Breast epithelium (tissue), 4 donors: ENCODE measurements at places on chromosomes 4 and X.

GRCh38 chrX:68685685-68686084 is 38.2 kb downstream of the STARD8 start:
- no peak for DNase-seq

DNA sequence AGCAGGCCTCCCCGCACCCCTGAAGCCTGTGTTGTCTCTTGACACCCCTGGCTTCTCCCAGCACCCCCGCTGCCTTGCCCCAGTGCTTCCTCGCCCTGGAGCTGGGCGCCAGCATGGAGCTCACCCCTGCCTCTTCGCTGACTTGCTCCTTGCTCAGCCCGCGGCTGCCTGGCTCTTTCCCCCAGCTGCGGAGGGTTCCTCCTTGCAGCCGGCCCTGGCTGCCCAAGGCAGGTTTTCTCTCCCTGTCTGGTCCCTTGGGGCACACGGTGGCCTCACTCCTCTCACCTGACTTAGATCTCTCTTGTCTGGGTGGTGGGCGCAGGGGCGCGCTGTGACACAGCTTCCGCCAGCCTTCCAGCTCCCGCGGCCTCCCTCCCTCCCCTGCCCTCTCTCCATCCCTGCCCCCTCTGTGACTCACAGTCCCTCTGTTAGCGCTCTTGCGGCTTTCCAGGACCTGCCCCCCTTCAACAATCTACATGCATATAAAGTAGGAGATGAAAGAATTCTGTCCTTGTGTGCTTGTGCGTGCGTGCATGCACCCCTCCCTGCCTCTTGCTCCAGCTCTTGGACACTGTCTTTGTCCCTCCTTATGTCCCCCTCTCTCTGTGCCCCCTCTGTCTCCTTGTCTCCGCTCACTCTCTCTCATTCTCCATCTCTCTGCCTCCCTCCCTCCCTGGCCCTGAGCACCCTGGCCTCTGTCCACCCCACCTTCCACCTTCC is 2.2 kb downstream of the PLXNB3 start:
- DNase-seq: no peak

GRCh38 chr4:70360460-70360859 is at the start of gene SMR3A:
SMR3A (plus strand) TSS chr4:70360760; CDS start chr4:70362116, 1,356 bp downstream.
- no peak for DNase-seq

GRCh38 chr4:101777431-101777830 is 13.1 kb upstream of the BANK1 start:
- no peak for DNase-seq

DNA sequence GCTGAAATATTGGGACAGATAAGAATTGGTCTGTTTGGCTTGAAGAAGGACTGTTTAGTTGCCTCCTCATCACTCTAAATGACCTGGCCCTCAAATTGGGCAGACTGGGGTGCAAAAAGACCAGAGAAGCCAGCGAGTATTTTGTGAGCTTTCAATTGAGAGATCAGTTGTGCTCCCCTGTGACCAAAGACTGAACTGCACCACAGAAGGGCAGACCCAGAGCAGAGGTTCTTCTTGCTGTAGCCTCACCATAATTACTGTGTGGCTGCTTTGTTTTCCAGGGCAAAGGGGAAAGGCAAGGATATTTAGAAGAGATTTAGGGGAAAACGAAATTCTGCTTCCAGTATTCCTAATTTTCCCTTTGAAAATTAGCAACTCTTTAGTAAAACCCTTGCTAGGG is 104.0 kb upstream of the MBNL3 start:
- DNase-seq: no peak

- DNase-seq: no peak
Observed at GRCh38 chr4:23268072-23268771, 575.5 kb downstream of the GBA3 start.

DNA sequence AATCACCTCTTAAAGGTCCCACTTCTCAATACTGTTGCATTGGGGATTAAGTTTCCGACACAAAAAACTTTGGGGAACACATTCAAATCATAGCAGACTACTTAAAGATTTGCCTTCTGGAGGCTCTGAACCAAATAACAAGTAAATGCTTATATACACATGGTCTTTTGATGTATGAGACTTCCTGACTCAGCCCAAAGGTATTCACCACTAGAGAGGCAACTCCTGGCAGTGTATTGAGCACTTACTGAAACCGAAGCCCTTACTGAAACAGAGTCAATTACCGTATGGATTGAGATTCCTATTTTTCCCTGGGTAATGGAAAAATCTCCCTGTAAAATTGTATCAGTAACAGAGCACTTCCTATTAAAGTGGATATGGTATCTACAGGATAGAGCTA is 45.4 kb downstream of the ZCCHC13 start:
- no peak for DNase-seq

- no peak for DNase-seq
Observed at GRCh38 chr4:3108211-3108610, 33.7 kb downstream of the HTT start.

GRCh38 chr4:5823542-5824211 is 69.2 kb downstream of the CRMP1 start:
- DNase-seq: no peak

DNA sequence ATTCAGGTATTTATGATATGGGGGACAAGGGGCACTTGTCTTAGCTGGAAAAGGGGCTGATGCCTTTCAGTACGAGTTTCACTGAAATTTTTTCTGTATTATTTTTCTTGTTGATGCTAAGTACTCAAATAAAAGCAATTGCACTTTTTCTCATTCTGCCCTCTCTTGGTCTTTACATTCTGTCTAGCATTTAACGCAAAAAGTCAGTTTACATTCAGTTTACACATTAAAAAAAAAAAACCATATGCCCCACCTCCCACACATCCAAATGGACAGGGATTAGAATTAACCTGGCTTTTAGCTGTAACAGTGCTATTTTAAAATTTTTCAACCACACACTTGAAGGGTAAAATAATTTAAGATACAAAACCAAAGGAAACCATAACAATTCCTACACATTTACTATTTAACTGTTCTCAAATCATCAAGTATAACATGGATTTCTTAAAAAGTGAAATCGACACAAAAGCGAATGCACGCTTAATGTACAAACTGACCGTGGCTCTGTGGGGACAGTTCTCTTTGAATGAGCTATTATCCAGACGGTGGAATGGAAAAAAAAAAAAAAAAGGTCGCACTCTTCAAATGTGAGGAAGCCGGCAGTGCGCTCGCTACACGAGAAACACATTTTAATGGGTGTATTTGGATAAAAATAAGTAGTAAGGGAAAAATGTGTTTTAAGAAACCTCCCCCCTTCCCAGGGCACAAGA is 1.4 kb downstream of the AMMECR1 start:
- DNase-seq: no peak

DNA sequence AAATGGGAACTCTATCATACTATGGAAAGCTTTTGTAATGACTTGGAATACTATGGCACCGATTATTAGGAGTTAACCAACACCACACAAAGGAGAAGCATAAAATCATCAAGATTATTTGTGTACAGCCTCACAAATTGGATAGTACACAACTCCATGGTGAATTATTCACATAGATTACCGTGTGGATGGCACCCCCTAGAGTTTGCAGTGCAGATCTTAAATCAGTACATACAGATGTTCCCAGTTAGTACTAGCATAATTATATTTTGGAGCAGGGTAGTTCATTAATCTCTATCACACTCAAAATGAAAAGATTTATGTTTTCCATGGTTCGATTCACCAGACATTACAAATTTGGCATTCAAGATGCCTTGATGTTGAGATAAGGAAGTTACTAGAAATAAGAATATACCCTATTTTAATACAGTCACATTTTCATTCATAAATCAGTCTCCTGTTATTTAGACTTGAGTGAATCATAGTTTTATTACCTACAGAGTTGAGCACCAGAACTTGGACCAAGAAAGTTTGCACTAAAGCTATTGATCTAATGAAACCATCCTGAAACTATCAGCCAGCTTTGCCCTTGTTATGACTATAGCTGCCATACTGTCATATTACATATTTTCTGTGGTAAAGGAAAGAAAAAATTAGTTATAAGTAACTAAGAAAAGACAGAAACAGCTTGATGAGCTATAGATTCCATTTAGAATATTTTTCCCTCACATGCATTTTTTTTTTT is 531.8 kb downstream of the GLUD2 start:
- no peak for DNase-seq

DNA sequence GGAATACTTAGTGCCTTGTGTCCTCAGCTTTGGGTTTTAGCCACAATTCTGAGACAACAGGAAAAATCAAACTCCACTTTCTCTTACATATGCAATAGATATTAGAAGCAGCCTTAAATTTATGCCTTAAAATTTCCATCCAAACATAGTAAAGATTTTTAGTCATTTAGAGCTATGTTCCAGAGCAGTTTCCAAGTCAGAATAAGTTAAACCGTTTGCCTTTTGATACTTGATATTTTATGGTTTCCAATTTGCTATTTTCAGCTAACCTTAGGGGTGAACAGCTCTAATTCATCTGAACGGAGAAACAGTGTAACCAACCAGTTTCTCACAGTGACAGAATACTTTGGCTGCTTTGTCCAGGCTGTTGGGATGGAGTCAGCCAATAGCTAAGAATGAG is 125.8 kb upstream of the RXFP1 start:
- no peak for DNase-seq

DNA sequence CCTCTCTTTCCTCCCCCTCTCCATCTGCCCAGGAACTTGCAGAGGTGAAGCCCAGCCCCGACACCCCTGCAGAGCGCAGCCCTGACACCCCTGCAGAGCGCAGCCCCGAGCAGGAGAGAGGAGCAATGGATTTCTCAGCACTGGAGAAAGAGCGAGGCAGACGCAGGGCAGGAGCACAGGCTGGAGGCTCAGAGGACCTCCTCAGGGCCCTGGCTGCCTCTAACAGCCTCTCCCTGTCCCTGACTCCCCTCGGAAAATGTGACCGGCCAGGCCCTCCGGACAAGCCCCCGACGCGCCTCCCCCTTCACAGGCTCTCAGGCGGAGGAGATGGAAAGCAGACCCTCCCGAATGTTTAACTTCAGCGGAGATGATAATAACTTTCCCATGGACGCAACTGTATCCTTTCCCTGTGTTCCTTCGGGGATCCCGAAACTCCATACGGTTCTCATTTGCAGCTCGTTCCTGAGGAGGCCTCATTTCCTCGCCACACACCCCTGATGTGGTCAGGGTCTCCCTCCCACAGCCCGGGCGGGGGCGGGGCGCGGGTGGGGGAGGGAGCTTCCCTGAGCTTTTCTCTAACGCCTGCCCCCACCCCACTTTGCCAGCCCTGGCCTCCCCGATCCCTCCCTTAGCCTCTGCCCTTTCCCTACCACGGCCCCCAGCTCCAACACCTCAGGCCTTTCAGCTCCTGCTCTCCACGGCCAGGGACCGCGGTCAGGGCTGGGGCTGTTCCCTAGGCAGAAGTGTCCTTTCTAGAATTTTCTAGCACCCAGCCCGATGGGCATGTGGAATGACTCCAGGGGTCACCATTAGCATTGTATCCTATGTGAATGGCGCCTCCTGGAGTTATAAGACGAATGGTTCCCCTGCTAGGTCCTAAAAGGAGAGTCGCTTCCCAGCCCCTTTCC is 201.1 kb upstream of the BCOR start:
- no peak for DNase-seq

- no peak for DNase-seq
Observed at GRCh38 chr4:82906469-82906868, 5.9 kb downstream of the THAP9 start.

GRCh38 chr4:158397781-158398180 is 123.9 kb upstream of the RXFP1 start:
- no peak for DNase-seq

GRCh38 chr4:138686106-138686835 is 329.3 kb upstream of the NOCT start:
- peak; percentile 55 for DNase-seq

GRCh38 chr4:32477518-32477917 is 1757.3 kb downstream of the PCDH7 start:
- DNase-seq: no peak

GRCh38 chr4:51884606-51885005 is 41.7 kb downstream of the DCUN1D4 start:
- DNase-seq: no peak

DNA sequence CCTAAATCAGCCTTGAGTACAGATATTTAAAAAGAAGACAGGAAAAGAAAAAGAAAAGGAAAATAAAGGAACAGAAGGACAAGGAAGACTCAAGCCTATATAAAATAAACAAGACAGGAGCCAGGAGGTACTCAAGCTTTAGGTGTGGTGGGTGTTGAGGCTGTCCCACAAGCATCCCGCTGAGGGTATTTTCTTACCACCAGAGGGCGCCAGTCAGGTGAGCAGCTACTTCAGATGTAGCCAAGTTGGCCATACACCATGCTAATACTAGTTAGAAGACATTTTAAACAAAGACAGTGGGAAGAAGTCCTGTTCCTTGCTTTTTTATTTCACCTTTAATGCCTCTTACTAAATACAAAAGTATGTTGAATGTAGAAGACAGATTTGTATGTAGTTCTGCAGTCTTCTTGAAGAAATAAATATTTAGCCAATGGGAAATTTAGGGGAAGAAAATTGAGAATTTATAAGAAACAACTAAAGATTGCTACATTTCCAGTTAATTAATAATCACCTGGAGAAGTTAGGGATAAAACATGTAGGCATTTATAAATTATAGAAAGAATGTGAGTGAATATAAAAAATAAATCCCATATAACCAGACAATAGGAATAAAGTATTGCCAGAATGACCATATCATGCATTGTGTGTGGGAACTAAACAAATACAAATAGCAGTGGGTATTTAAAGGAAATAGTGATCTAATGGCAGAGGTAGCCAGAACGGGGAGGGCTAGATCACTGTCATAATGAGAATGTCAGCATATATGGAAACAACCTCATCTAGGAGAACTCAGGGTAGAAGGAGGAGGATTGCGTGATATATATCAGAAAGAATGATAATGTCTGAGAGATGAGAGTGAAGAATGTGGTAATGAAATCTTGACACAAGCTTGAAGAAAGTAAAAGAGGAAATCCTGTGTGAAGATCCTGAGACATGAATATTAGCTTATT is 71.0 kb downstream of the MTHFD2L start:
- DNase-seq: peak; percentile 65

DNA sequence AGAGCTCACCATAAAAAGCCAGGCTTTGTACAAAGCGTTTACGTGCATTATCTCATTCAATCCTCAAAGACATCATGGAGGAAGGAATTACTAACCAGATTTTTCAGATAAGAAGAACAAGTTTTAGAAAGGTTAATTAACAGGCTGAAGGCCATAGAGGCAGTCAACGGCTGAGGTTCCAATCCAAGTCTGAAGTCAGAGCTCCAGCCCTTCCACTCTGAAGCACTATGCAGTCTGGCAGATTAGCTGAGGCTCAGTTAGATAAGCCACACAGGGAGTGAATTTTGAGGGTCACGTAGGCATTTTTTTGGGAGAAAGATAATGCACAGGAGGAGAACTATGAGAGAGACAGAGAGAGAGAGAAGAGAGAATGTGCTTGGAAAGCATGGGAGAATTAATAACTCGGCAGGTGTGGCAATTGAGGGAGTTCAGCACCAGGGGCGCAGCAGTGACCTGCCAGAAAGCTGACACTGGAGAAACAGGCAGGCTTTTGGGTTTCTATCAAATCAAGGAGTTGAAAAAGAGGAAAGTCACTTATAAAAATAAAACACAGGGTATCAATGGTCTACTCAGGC is 116.5 kb upstream of the NAP1L5 start:
- DNase-seq: no peak

- DNase-seq: no peak
Observed at GRCh38 chrX:148043271-148043855, 62.2 kb downstream of the FMR1NB start.
